ENCODE measurements at places on chromosomes 3 and 15.

DNA sequence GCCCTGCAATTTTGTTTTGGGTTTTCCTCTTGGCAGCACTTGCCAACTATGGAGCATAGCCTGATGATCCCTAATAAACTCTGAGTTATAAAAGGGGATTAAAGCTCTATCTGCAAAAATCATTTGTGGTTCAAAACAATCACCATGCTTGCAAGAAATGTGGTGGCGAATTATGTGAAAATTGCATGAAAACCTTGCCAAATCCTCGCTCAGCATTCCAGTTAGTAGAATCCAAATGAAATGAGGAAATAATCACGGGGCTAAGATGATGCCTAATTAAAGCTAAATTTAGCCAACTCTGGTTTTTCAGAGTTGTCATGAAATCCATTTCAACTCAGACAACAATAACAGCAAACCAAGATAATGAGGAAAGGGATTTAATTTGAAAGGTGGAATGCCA, 73.0 kb upstream of the PROK2 start:
- DNase-seq: no peak

- DNase-seq: no peak
These were observed 88.2 kb downstream of the FAIM start for GRCh38 chr3:138696666-138697370.

- no peak for DNase-seq
These were observed 14.4 kb downstream of the NGLY1 start for GRCh38 chr3:25768851-25769250.

- DNase-seq: no peak
These were observed 2.6 kb upstream of the DPPA4 start for GRCh38 chr3:109339714-109340648.

- DNase-seq: no peak
These were observed 58.9 kb upstream of the ACTC1 start for GRCh38 chr15:34854232-34854631.

DNA sequence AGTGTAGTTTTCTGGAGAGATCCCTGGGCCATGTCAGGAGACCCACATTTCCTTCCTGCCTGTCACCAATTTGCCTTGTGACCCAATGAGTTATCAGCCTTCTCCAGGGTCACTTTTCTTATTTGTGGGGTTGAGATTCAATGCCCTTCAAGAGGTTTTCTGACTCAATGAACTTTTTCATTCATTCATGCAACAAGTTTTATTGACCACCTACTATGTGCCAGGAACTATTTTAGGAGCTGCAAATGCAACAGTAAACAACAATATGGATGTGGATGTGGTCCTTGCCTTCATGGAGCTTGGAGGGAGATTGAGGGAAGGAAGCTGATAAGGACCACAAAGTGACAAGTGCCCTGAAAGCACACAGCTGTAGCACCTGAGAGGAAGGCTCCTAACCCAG, 142.8 kb downstream of the OPA1 start:
- no peak for DNase-seq

DNA sequence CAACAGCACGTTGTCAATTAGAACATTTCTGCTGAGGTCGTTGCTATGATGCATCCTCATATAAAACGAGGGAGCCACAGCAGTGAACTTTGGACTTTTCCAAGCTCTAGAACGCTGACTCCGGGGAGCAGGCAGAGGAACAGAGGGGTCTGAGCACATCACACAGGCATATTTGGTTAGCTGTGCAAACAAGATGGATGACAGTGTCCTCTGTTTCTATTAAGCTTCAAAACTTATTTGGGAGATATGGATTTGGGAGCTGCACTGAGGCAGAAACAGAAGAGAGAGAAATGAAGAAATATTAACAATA, 278.0 kb upstream of the TBL1XR1 start:
- DNase-seq: no peak

DNA sequence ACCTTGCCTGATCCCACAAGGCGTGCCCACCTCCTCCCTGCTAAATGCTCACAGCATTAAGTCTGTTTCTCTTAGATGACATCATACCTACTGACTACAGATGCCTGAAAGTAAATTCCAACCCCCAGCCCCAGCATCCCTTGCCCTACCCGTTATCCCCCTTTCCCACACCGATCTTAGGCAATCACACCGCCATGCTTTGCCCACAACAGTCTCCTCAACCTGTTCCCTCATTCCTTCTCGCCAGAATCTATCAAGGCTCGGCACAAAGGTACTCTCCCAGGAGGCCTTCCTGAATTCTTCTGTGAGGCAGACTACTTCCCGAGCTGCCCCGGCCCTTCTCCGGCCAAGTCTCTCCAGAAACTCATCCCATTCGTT, 789 bp upstream of the SEC61A1 start:
- no peak for DNase-seq

DNA sequence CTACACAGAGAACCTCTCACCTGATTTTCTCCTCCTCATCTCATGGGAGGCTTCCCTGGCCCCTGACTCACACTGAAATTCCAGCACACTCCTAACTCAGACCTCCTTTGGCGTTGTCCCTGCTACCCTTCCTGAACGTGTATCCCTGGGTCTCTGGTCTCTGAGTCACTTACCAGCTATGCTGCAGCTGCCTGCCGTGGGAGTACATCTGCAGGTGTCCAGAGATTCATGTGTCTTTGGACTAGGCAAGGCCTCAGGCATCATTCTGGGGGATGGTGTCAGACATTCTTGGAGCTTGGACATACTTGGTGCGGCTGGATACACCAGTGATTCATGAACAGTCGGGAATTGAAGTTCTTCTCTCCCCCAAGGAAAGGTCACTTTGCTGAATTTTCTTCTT, 148.8 kb upstream of the TRIM42 start:
- no peak for DNase-seq

DNA sequence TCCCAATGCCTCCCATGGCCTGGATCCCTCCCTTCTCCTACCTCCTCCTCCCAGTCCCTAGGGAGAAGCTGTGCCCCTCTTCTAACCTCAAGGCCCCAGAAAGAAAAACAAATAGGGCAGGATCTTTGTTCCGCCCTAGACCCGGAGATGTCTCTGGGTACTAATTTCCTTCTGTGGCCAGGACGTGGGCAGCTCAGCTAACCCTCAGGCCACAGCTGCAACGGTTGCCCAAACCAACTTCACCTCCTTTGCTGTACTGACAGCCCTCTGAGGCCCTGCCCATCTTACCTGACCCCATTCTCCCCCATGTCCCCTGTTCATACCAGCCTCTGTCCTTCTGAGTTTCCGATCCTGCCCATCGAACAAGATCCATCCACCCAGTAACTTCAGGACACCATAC, 70.7 kb downstream of the SRGAP3 start:
- DNase-seq: no peak

DNA sequence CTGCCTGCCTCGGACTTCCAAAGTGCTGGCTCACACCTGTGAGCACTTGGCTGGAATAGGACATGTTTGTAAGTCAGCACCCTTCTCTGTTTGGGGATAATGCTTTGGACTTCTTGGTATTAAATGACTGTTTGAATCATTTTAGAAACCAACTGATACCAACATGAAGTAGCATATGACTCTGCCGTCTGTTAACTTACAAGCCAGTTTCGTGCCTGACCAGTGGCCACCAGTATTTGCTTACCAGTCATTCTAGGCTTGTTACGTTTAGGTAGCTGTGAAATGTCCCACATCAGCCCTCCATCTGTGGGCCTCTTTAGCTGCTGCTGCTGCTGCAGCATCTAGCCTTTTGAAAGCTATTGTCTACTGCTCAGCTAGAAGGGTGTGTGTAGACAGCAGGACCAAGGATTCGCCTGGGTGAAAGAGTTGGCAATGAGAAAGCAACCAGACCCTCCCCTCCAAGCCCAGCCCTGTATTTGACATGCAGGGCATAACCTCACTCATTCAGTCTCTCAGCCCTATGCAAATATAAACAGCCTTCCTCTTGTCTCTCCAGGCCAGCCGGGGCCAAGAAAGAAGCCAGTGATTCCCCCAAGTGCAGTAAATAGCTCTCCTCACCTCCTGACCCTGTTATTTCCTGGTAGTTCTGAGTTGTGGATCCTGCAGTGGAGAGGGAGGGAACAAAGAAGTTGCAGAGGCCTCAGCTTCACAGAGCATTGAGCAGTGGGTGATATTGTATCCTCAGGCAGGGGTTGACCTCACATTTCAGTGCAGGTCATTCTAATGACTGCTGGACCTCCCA, 51.0 kb downstream of the NKIRAS1 start:
- DNase-seq: no peak

DNA sequence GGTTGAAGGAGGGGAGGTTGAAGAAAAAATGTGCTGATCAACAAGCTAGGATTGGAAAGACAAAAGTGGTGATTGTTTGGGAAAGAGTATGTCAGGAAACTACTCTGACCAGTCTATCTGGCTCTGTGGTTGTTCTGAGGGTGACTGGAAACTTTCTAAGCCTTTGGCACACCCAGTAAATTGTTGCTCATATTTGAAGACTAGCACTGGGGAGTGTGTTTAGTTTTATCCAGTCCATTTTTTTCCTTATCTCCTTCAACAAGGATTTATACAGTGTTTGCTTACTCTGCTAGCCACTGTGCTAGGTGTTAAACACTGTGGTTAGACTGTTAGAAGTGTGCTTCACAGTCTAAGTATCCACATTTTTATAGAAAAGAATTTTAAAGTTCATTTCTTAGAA, 28.8 kb downstream of the PPM1L start:
- DNase-seq: no peak

- no peak for DNase-seq
These were observed 45.7 kb downstream of the CTDSPL start for GRCh38 chr3:37907371-37907770.

- DNase-seq: no peak
These were observed 280.2 kb upstream of the NR2E3 start for GRCh38 chr15:71530116-71530515.

DNA sequence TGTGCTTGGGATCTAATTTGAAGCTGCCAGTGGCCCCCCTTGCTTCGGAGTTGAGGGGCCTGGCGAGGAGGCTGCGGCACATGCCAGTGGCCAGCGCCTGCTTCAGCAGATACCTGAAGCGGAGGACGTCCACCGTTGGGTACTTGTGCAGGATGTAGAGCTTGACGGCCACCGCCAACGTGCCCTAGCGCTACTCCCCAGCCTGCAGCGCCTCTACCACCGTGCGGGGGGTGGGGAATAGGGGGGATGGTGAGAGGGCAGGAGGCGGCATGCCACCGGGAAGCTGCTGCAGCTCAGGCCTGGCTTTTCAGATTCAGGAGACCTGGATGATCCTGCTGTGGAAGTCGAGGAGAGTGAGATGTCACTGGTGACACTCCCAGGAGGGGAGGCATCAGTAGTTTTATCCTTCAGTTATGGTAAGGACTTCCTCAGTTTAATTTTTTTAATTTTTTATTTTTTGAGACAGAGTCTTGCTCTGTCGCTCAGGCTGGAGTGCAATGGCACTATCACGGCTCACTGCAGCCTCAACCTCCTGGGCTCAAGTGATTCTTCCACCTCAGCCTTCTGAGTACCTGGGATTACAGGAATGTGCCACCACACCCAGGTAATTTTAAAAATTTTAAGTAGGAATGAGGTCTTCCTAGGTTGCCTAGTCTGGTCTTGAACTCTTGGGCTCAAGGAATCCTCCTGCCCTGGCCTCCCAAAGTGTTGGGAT, 150.6 kb upstream of the FRMD4B start:
- no peak for DNase-seq

- DNase-seq: no peak
These were observed 266.1 kb downstream of the SV2B start for GRCh38 chr15:91366111-91366510.

DNA sequence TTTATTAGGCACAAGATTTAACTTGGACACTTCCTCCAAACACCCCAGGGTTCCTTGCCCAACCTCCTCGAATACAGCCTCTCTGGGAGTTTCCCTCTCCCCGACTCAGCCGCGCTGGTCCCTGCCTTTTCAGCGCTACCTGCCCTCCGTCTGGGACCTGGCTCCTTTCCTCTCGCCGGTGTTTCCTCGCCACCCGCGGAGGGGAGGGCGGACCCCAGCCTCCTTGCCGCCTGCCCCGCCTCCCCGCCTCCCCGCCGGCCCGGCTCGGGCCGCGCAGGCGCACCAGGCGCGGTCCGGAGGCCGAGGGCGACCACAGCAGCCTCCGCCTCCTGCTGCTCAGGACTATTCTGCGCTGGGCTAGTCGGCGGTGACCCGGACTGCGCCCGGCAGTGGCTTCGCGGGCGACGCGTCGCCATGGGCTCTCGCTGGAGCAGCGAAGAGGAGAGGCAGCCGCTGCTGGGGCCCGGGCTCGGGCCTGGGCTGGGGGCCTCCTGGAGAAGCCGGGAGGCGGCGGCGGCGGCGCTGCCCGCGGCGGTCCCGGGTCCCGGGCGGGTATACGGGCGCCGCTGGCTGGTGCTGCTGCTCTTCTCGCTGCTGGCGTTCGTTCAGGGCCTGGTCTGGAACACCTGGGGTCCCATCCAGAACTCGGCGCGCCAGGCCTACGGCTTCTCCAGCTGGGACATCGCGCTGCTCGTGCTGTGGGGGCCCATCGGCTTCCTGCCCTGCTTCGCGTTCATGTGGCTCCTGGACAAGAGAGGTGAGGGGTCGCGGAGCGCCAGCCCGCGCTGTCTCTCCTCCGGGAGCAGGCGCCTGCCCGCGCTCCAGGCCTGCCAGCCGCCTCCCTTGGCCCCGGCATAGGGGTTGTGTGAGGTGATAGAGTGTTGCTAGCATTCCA, at the start of gene SLC49A4:
Gene SLC49A4, plus strand, starts transcription at position 291 of the 895 bp plus-strand sequence. Its CDS starts 124 bp downstream, at position 415.
- DNase-seq: peak; percentile 53

GRCh38 chr15:52673312-52673711, 5.9 kb downstream of the ATOSA start:
- DNase-seq: no peak

DNA sequence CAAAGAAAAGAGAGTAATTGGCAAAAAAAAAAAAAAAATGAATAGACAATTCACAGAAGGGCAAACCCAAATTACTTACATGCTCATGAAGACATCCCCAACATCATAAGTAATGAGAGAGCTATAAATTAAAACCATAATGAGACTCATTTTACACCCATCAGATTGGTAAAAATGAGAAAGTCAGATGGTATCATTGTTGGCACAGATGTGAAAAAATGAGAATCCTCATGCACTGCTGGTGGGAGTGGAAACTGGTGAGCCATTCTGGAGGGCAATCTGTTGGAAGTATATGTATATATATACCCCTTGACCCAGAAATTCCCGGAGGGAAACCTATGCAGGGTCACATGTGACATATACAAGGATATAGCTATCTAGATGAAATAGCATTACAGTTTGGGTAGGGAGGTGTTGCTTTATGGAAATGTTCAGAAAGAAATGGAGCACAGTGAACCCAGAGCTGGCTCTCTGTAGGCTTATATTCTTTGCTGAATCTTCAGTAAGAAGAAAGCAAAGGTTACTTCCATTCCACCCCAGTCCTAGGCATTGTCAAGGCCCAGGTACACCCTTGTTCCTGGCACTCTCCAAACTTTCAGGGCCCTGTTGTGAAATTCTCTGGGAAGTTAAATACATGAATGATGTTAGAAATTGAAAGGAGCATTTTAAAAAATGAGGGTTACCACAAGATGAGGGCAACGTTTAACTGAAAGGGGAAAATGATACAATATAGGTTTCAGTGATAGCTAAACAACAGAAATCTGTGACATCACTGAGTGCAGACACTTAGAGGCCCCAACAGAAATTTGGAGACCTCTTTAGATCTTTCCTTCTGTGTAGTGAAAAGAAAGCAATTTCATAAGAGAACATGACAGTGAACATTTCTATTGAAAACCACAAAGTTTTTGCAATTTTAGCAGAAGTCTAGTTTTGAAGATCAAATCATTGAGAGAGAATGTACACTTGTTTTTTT, 132.7 kb upstream of the TPRG1 start:
- no peak for DNase-seq

All from activated T-cell treated with anti-CD3 and anti-CD28 coated beads for 24 hours (primary cell).